GM13977 (cell line): ENCODE measurements at places on chromosomes 11 and 22.

DNA sequence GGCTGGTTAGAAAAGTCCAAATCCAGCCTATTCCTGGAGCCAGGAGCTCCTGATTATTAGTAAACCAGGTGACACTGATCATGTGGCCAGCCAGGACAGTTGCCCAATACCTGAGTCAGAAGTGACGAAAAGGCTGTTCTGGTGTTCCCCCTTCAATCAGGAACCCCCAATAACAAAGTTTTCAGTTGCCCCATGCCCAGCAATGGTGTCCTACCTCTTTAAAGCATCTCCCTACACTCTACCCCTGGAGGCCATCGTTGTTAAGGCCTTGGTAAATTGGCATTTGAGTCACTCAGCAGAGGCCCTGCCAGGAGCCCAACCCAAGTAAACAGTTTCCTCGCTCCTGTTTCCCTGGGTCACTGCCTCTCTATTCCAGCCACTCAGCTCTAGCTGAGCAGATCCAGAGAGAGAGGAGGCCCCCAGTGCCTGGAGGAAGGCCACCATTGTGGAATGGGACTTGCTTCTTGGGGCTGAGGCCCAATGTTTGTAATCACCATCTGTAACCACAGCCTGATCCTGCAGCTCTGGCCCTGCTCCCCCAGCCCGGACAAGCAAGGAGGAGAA, 25.0 kb downstream of the ARHGAP1 start:
- DNase-seq = no peak

DNA sequence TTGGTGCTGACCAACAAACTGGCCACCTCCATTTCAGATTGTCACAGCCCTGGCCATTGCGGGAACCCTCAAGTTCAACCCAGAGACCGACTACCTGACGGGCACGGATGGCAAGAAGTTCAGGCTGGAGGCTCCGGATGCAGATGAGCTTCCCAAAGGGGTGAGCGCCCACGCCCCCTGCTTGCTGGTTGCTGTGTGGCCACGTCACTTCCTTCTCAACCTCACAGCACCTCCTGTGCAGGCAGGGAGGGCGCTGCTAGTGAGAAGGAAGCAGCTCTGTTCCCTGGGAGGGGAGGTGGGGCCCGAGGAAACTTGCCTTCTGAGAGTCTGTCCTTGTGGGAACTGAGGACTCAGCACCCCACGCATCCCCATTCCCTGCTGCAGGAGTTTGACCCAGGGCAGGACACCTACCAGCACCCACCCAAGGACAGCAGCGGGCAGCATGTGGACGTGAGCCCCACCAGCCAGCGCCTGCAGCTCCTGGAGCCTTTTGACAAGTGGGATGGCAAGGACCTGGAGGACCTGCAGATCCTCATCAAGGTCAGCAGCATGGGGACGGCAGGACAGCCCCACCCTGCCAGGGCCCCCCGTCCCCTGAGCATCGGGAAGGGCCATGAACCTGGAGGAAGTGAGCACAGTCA, 19.3 kb downstream of the POLR3H start:
- peak; percentile 47 for DNase-seq

DNA sequence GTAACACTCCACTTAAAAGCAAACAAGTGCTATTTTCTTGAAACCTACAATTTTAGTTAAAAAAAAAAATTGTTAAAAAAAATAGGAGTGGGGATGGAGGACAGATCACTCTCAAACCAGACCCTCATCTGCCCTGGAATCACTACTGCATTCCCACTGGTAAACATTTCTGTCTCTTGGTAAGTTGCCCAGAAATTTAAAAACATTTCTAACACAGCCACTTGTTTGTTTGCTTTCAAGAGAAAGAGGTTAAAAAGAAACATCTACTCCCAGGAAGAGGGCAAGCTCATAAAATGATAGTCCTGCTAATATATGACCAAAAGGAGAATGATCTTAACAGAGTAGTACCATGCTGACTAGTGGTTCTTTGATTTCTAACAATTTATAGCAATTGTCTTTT, 83.3 kb downstream of the SGSM3 start:
- no peak for DNase-seq

DNA sequence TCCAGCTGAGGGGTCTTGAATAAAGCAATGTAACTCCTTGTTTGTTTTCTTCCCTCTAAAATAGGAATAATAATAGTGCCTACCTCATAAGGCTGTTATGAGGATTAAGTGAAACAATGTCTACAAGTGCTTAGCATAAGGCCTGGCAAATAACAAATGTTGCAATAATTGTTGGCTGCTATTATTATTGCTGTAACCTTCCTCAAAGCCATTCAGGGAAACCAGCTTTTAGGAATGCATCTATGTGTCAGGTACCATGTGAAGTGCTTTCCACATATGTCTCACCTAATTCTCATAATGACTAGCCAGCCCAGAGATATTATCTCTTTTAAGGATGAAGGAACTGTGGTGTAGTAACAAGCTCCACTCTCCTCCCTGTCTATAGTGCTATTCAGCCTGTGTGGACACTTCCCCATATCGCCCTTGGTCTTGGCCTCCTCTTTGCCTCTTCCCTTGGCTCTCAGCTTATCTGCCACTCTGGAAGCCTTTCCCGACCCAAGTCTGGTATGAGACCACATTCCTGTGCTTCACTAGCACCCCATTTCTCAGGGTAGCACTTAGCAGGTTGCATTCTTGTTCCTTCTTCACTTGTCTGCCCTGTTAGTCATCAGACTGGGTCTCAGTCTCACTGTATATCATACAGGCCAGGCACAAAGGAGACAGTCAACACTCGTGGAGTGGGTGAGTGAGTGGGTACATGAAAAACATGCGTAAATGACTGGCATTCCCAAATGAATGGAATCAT, 23.8 kb downstream of the CSNK2A3 start:
- DNase-seq = no peak

- DNase-seq = no peak
These were observed 40.3 kb downstream of the SPECC1L start for GRCh38 chr22:24310969-24311368.

DNA sequence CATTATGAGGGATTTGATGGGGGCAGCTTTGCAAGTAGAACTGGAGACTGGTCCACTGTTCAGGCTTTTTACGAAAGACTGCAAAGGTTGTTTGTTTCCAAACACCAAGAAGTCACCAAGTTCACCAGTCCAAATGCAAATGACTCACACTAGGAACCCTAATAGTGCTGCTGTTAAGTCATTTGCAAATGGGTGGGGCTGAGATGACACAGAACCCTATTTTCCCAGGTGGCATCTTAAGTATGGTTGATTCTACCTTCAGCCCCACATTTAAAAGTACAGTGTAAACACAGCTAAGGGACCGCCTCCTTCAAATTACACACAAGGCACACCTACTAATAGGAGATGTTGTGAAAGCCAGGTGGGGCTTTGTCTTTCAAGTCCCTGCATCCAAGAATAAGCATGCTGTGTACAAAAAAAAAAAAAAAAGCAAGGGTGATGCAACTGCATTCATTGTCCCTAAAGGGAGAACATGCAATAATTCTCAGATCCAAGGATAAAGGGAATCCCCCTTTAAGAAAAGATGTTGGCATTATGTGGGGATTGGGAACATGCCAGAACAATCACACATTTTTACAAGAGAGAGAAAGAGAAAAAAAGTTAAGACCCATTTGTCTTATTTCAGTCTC, 27.3 kb downstream of the BDNF start:
- no peak for DNase-seq

GRCh38 chr22:23381661-23382427, 198.2 kb downstream of the IGLL1 start:
- DNase-seq = no peak

DNA sequence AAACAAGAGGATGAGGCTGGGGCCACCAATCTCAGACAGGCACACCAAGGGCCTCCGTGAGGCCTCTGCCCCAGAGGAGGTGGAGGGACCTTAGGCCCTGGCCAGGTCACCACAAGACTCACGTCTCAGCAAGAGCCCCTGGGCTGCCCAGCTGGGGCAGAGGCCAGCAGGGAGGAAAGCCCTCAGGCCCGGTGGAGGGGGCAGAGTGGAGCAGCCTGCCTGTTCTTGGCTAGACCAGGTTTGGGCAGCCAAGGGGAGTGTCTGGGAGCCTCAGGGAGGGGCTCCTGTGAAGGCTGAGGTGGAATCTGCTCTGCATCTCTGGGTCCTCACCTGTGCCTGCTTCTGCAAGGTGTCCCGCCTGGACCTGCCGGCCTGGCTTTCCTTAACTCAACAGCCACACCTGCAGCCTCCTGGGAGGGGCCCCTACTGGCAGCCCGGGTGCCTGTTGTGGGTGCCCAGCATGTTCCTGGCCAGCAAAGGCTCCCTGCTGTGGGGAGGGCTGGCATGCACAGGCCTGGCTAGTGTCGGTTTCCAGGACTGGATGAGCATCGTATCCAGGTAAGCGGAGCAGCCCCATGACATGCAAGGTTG, 11.9 kb downstream of the TTLL12 start:
- DNase-seq = no peak

DNA sequence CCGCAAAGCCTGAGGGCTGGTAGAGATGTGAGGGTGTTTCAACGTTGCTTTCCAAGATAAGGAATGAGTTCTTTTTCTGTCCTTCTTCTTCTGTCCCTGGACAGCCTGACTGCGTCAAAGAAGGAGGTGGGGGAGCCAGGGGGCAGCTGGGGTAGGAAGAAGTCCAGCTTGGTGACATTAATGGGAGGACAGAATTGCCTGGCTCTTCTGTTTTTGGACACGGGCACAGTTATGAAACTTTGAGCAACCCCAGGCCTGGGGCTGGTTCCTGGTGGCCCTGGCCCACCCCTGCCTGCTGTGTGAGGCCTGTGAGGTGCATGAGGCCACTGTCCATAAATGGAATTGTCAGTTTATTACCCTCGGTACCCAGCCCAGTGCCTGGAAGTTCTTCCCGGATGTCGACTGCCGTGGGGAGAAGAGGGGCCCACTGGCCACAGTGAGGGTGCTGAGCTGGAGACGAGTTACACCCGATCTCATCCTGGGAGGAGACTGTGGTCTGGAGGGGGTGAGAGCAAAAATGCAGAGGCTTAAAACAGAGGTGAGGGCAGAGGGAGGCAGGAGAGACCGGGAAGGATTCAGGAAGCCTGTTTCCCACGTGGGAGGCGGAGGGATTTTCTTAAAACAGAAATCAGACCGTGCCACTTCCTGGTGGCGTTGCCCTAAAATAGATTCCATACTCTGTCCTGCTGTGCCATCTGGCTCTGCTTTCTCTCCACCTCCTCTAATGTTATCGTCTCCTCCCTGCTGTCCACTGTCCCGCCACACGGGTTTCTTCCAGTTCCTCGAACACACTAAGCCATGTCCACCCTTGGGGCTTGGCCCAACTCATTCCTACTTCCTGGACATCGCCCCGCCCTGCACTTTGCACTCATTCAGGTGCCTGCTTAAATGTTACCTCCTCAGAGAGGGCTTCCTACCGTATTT, 59.7 kb upstream of the RASD2 start:
- DNase-seq = no peak

DNA sequence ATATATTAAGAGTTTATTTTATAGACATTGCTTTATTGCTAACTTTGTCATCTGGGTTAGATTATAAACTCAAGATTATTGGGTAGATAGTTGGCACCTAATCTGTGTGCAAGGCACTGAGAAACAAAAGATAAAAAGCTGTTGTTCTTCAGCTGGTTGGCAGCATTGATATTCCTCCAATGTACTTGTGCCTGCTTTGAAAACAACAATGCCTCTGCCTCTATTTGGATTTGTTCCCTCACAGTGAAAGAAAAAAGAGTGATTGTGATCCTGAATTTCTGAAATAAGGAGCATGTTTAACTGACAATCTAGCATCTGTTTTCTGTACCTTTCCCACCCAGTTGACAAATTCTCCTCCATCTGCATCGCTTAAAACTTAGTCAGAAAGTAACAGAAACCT, 98.3 kb downstream of the TYR start:
- DNase-seq = no peak

GRCh38 chr11:90908074-90908473, 685.2 kb upstream of the CHORDC1 start:
- DNase-seq = no peak

DNA sequence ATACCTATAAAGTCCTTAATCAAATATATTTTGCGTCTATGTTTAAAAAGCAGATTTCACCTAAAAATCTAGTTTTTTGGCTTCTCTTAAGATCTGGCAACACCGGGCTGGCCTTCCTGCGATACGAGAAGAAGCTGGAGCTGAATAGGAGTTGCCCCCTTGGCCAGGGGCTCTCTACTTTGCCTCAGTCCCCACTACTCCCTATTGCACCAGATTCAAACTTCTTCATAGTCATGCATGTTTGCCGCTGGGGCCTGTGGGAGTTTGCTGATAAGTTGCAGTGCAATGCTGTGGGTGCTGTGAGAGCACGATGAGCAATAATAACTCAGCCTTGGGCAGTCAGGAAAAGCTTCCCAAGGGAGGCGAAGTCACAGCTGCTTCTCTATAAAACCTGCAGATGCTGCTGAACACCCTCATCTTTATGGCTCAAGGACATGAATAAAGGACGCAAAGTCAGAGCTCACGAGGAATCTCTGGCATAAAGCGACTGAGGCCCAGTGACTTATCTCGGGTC, 15.2 kb upstream of the EIF3D start:
- no peak for DNase-seq

DNA sequence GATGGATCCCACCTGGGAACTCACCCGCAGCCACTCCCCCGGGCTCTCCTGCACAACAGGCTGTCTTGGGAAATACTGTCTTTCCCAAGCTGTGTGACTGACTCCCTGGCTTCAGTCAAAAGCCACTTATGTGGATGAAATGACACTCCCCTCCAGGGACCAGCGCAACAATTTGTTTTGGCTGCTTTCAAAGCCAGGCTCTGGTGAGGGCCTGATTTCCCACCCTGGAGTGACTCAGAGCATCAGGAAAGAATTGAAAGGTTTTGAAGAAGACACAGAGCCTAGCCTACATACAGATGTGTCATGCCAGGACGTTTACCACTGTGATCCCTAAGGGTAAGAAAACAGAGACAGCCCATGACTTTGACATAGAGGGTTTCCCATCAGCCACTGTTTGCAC, 550.5 kb downstream of the MIAT start:
- no peak for DNase-seq

- DNase-seq = no peak
These were observed 30.5 kb downstream of the WNT11 start for GRCh38 chr11:76175783-76176182.

GRCh38 chr11:120622189-120622875, 110.8 kb downstream of the GRIK4 start:
- no peak for DNase-seq

GRCh38 chr22:22720724-22721261, 76.4 kb downstream of the GGTLC2 start:
- peak; percentile 42 for DNase-seq

- no peak for DNase-seq
These were observed 13.9 kb upstream of the GAL start for GRCh38 chr11:68670208-68670992.

- no peak for DNase-seq
These were observed 12.0 kb downstream of the OR5B21 start for GRCh38 chr11:58495906-58496305.

GRCh38 chr11:34719303-34719848, 98.5 kb downstream of the EHF start:
- no peak for DNase-seq

DNA sequence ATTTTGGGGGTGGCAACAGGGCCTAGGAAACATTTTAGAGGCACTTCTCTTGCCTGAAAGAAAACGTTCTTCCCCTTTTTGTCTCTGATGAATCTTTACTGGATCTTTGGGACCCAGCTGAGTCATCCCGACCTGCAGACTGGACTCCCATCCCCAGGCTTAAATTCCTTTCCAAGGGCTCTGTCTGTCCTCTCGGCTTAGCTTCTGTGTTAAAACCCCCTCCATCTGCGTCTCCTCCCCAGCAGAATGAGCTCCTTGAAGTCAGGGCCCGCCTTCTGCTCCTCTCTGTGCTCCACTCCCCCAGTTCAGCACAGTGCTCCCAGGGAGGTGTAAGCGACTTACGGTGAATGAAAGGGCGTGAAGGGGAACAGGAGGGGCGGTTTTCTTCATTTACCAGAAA, 895 bp upstream of the DAGLA start:
- no peak for DNase-seq
